PC-3 (cell line): ENCODE measurements at places on chromosomes 7 and 10.

DNA sequence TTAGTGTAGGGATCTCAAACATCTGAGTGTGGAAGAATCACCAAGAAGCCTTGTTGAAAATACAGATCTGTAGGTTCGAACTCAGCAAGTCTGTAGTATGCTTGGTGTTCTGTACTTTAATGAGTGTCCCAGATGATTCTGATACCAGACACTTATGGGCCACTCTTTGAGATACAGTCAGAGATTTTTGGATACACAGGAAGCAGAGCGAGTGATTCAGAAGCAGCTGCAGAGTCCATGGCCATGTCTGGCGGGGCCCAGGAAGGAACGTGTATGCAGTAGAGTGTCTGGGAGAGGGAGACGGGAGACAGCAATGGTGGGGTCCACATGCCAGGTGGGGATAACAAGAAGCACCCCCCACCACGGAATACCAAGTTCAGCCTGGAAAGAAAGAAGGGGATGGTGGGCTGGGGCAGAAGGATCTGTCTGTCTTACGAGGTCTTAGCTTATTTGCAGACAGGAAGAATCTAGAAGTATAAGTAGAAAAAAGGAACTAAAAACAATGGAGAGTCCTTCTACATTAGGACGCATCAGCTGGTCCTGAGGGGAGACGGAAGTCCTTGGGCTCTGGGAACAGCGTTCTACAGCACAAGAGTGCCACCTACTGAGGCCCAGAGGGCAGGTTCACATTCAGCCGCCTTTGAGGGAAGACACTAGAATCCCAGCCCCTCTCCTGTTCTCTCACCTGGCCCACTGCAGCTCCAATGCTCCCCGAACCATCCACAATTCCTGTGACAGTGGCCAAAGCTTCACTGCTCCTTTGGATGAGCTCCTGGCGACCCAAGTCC lies 55.4 kb downstream of the SLC37A3 start:
- peaks cover 9% of the 10 kb centered on the region for H3K36me3 ChIP-seq
- no peak overlapping the region for H3K4me3 ChIP-seq

GRCh38 chr10:94902080-94902479 lies 36.4 kb upstream of the CYP2C9 start:
- H3K27ac ChIP-seq: no peak overlapping the region
- no peak overlapping the region for H3K4me3 ChIP-seq
- no peaks in the 10 kb centered on the region for H3K36me3 ChIP-seq
- no peak for DNase-seq
- H3K4me1 ChIP-seq: no peaks in the 10 kb centered on the region

DNA sequence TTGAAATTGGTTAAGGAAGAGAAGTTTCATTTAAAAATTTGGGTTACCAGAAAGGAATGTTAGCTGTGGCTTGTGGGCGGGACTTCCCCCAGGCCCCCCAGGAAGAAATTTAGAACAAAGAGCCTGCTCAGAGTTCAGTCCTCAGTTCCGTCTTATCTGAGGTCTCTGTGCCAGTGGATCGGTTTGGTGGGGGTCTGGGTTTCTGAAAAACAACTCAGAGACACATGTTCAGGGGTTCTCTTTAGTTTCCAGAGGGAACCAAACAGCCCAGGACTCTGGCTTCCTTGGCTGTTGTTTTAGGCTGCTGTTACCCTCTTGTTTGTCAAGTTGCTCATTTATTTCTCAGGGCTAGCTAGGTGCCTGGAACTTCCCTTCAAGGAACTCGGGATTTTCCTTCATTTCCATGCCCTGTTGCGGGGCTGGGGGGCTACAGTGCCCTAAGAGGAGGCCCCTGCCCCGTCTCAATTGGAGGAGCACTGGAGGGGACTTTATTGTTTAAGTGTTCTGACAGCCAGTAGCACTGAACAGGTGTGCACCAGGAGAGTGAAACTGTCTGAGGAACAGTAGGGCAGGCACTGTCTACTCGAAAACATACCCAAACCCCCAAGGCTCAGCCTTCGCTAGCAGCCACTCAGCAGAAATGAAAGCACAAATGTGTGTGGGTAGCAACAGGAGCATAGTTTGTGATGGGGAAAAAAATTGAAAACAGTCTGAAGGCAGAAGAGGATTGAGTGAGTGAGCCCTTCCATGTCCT lies 59.9 kb downstream of the ALOX5 start:
- no peaks in the 10 kb centered on the region for H3K4me1 ChIP-seq
- H3K27ac ChIP-seq: no peak overlapping the region
- no peaks in the 10 kb centered on the region for H3K36me3 ChIP-seq
- DNase-seq: no peak
- no peak overlapping the region for H3K4me3 ChIP-seq
- H3K27me3 ChIP-seq: no peaks in the 10 kb centered on the region

- DNase-seq: no peak
- H3K27ac ChIP-seq: no peak overlapping the region
- no peak overlapping the region for H3K4me3 ChIP-seq
- H3K36me3 ChIP-seq: no peaks in the 10 kb centered on the region
- no peaks in the 10 kb centered on the region for H3K27me3 ChIP-seq
- H3K4me1 ChIP-seq: no peaks in the 10 kb centered on the region
These were observed 84.1 kb downstream of the FOXL3 start for GRCh38 chr7:373818-374705.

DNA sequence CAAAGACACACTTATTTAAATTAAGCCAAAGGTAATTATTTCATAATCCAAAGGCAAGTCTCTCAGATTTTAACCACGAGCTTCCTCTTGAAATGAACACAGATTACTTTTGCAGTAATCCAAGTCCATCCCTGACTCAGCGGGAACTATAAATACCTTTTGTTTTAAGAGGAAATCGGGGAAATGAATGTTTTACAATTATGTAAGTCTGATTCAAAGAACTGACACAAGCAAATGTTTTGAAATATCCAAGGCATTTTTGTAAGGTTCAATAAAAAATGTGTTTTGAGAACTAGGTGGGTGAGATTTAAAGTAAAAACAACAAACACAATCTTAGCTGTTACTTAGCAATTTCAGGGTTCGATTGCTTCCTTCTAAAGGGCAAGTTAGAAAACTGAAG lies 179.8 kb upstream of the ASAH2 start:
- H3K4me1 ChIP-seq: peaks cover 11% of the 10 kb centered on the region
- no peak overlapping the region for H3K4me3 ChIP-seq
- peak; percentile 59 for DNase-seq
- 0 out of 2 replicates have a peak overlapping the region, but pooled peaks have one; percentile 0 for H3K27ac ChIP-seq
- H3K36me3 ChIP-seq: no peaks in the 10 kb centered on the region
- H3K27me3 ChIP-seq: no peaks in the 10 kb centered on the region

DNA sequence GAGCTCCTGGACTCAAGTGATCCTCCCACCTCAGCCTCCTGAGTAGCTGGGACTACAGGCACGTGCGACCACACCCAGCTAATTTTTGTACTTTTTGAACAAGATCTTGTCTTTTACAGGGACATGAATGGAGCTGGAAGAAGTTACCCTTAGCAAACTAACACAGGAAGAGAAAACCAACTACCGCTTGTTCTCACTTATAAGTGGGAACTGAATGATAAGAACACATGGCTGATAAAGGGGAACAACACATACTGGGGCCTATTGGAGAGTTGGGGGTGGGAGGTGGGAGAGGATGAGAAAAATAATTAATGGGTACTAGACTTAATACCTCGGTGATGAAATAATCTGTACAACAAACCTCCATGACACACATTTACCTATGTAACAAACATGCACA lies 70.9 kb upstream of the INHBA start:
- no peak for DNase-seq
- no peak overlapping the region for H3K27ac ChIP-seq

DNA sequence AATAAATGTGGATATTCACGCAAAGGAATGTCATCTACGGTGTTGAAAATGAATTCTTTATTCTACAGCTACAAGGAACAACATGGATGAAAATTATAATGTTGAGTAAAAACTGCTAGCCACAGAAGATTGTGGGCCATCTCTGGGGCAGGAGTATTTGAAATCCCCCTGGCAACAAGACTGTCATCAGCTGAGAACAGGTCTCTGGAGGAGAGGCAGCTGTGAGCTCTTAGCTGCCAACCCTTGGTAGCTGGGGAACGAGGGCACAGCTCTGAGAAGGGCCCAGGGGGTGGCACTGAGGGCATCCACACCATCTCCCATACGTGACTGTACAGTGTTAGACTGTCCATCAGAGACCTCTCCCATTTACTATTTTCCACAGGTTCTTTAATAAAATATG lies 340.1 kb upstream of the MGMT start:
- H3K4me3 ChIP-seq: no peak overlapping the region
- no peak overlapping the region for H3K27ac ChIP-seq
- H3K4me1 ChIP-seq: no peaks in the 10 kb centered on the region
- no peaks in the 10 kb centered on the region for H3K27me3 ChIP-seq
- DNase-seq: no peak

GRCh38 chr10:106775127-106775526 lies 389.4 kb downstream of the SORCS1 start:
- H3K36me3 ChIP-seq: no peaks in the 10 kb centered on the region
- no peaks in the 10 kb centered on the region for H3K4me1 ChIP-seq
- no peak overlapping the region for H3K4me3 ChIP-seq
- DNase-seq: no peak

GRCh38 chr7:40640566-40640965 lies 505.8 kb downstream of the SUGCT start:
- H3K4me3 ChIP-seq: no peak overlapping the region
- H3K27me3 ChIP-seq: no peaks in the 10 kb centered on the region
- no peaks in the 10 kb centered on the region for H3K36me3 ChIP-seq
- no peak overlapping the region for H3K27ac ChIP-seq

GRCh38 chr10:92094960-92095359 lies 171.4 kb downstream of the BTAF1 start:
- DNase-seq: no peak
- no peaks in the 10 kb centered on the region for H3K36me3 ChIP-seq
- no peaks in the 10 kb centered on the region for H3K4me1 ChIP-seq
- H3K4me3 ChIP-seq: no peak overlapping the region
- H3K27me3 ChIP-seq: no peaks in the 10 kb centered on the region

GRCh38 chr10:133258066-133258817 lies 18.4 kb downstream of the ADAM8 start:
- H3K27me3 ChIP-seq: no peaks in the 10 kb centered on the region
- DNase-seq: peak; percentile 65
- peaks cover 51% of the 10 kb centered on the region for H3K4me1 ChIP-seq
- peak overlapping the region; percentile 97 for H3K27ac ChIP-seq
- H3K36me3 ChIP-seq: no peaks in the 10 kb centered on the region
- no peak overlapping the region for H3K4me3 ChIP-seq

DNA sequence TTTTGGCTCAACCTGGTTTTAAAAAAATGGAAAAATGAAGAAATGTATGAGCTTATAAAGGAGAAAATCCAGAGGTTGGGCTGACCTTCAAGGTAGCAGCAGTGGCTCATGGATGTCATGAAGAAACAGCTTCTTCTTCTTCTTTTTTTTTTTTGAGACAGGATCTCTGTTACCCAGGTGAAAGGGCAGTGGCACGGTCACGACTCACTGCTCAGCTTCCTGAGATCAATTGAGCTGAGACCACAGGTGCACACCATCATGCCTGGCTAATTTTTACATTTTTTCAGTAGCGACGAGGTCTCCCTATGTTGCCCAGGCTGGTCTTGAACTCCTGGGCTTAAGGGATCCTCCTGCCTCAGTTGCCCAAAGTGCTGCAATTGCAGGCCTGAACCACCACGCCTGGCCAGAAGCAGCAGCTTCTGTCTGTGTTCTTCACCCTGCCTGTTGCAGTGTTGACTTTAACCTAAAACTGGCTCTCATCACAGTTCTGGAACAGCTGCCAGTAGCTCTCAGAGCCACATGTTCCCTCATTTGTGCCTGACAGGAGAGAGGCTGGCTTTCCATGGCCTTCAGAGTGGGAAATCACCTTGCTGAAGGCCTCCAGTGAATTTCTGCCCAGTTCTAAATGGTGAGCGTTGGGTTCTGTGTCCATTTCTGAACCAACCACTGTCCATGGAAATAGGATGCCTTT lies 117.7 kb downstream of the PFKFB3 start:
- H3K36me3 ChIP-seq: no peaks in the 10 kb centered on the region
- peaks cover 3% of the 10 kb centered on the region; the same call in 1 of the 2 replicates for H3K4me1 ChIP-seq
- no peak overlapping the region for H3K27ac ChIP-seq
- no peak overlapping the region for H3K4me3 ChIP-seq
- no peak for DNase-seq
- no peaks in the 10 kb centered on the region for H3K27me3 ChIP-seq

DNA sequence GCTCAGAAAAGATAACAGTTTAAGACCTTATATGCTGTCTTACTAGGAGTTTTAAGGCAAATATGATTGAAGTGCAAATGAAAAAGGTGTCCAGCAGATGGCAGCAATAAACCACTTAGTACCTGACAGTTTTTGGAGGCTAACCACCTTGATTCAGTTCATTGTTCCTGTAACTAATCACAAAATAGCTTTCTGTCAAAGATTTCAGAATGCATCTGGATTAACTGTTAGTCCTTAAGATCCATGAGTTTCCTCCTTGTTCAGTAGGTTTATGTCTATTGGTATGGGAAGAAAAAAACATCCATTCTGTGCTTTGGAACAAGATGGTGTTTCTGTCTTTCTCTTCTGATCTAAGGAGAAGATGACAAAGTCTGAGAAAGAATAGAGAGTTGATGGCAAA lies 46.6 kb downstream of the CCSER2 start:
- no peak overlapping the region for H3K4me3 ChIP-seq
- peaks cover 10% of the 10 kb centered on the region for H3K4me1 ChIP-seq
- no peak overlapping the region for H3K27ac ChIP-seq
- H3K27me3 ChIP-seq: no peaks in the 10 kb centered on the region
- peaks cover 5% of the 10 kb centered on the region; the same call in 1 of the 2 replicates for H3K36me3 ChIP-seq
- peak; percentile 75 for DNase-seq

- H3K4me3 ChIP-seq: no peak overlapping the region
- peaks cover 26% of the 10 kb centered on the region for H3K4me1 ChIP-seq
- no peak overlapping the region for H3K27ac ChIP-seq
- no peaks in the 10 kb centered on the region for H3K27me3 ChIP-seq
- H3K36me3 ChIP-seq: no peaks in the 10 kb centered on the region
These were observed 33.0 kb downstream of the JAKMIP3 start for GRCh38 chr10:132098539-132099388.

DNA sequence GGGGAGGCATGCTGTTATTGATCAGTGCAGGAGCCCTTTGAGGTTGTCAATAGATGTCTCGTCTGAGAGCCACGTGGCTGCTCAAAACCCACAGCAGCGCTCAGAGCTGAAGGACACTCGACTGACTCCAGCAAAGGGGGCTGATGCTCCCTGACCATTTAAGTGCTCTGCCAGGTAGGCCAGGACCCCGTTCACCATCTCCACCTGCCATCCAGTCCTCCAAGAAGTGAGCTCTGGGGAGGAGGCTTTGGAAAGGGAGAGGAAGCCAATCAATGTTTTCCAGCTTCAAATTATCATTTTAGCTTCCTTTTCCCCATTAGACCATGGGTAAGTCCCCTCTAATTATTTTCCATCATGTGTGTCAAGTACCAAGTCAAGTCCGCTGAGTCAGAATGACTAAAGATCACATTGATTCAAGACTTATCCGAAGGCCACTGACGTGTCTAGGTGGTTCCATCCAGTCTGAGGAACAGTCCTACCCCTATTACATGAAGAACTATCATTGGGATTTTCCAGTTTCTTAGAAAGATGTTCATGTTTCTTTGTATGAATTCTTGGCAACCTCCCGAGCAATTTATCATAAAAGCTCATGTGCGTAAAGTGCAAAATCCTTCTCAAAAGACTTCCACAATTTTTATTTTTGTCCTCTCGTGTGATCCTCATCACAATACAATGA lies 302.6 kb upstream of the LYZL1 start:
- H3K36me3 ChIP-seq: no peaks in the 10 kb centered on the region
- peak overlapping the region; percentile 56 for H3K27ac ChIP-seq
- H3K4me1 ChIP-seq: peaks cover 33% of the 10 kb centered on the region
- H3K27me3 ChIP-seq: no peaks in the 10 kb centered on the region
- no peak overlapping the region for H3K4me3 ChIP-seq
- peak; percentile 61 for DNase-seq
